Calu3 (cell line): ENCODE measurements at places on chromosomes 1 and 21.
A peak's percentile ranks its signal among the peaks of the same experiment; 100 is the strongest.

GRCh38 chr1:151693057-151693651 is 23.4 kb downstream of the CELF3 start:
- peak; percentile 34 for DNase-seq

DNA sequence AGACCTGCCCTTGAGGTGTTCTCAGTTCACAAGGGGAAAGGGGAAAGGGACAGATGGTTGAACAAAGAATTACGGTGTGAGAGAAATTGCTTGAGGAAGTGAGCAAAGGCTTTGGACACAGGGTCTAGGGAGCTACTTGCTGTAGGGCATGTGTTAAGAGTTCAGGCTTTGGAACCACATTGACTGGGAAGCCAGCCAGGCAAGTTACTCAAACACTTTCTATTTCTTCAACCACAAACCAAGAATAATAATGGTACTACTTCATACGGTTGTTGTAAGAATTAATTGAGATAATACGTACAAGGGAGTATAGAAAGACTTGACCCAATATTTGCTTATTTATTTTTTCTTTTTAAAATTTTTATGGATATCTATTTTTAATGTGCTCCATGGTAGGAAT is 26.6 kb downstream of the AK4 start:
- peak; percentile 70 for DNase-seq

DNA sequence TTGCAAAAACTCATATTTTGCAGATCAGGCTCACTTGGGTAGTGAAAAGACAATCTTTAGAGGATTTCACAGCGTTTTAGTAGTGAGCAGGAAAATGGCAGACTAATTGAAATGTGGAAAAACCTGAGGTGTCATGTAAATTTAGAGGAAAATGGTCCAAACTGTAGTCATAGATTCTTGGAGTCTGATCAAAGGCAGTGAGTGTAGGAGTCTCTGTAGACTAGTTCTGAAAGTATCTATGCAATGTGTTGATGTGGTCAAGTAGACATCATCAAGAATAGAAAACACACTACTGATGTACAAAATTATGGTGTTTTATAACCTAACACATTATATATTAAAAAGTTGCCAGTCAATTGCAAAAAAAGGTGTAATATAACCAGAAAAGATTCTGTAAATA is 143.2 kb upstream of the C1orf105 start:
- no peak for DNase-seq

- DNase-seq = no peak
Observed at GRCh38 chr1:59004755-59005154, 220.9 kb upstream of the JUN start.

DNA sequence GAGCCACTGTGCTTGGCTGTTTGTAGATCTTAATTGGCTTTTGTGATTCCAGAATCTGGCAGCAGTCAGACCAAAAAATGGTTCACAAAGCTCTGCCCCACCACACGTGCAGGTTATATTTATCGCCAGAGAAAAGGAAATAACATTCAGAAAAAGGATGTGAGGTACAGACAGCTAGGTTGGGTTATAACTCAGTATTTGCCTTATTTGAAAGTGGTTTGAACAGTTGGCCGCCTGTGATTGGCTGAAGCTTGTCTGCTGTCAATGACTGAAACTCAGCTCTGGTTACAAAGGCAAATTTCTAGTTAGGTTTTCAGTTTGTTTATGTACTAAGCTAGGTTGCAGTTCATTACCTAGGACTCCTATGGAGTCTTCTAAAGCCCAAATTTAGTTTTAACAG is 9.6 kb downstream of the SH3BGR start:
- no peak for DNase-seq

GRCh38 chr1:185668013-185668412 is 66.2 kb upstream of the HMCN1 start:
- no peak for DNase-seq

DNA sequence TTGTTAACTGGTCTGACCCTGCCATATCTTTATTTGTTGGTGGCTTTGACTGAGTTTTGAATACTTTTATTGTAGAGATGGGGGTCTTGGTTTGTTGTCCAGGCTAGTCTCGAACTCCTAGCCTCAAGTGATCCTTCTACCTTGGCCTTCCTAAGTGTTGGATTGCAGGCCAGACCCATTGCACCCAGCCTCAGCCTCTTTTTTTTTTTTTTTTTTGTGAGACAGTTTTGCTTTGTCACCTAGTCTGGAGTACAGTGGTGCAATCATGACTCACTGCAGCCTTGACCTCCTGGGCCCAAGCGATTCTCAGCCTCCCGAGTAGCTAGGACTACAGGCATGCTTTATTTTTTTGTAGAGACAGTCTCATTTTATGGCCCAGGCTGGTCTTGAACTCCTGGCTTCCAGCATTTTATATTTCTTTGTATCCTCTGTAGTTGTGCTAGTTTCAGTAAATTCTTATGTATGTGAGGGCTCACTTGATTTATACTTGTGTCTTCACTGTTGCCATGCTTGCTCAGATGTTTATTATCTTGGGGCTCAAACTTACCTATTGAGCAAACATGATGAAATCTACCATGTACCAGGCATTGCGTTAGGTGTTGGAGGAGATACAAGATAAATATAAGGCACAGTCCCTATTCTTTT is 24.1 kb downstream of the THRAP3 start:
- peak; percentile 66 for DNase-seq

DNA sequence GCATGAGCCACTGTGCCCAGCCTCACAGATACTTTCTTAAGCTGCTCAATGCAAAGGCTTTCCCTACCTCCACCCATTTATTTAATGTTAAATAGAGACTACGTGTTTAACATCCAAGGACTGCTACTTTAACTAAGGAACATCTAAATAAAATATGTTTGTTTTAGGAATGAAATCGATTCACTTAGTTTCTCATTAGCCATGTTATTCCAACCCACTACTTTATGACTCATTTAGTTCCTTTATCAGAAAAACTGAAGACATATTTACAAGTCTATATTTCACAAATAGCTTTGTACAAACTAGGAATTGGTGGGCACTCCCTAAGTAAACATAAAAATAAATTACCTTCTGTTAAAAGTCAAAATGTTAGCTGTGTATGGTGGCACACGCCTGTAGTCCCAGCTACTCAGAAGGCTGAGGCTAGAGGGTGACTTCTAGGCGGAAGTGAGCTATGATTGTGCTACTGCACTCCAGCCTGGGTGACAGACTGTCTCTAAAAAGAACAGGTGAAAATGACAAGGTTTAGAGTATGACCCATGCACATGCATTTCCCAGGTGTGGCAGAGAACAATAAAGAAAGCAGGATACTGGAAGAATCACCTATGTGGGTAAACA is 39.9 kb upstream of the AK4 start:
- peak; percentile 61 for DNase-seq

DNA sequence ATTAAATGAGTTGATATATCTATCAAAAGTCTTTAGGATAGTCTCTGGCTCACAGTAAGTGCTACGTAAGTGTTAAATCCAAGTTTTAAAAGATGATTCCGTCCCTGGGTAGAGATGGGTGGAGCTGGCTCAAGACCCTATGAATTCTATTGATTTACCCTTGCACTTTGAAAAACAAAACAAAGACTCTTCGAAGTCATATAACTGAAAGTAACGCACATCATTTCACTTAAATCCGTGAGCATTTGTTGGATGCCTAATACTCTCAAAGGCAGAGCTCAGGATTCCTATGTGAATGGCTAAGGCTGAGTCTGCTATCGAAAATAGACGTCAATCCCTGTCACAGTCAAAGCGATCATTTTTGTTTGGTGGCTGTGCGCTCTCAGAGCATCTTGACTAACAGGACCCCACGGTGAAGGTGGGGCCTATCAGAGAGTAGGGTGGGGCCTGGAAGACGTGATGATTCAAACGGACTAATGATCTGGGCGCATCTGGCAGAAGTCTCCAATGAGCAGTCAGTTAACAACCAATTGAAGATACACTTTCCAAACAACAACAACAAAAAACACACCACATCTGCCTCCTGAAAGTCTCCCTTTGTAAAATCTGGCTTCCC is 1.2 kb upstream of the NUCKS1 start:
- no peak for DNase-seq

DNA sequence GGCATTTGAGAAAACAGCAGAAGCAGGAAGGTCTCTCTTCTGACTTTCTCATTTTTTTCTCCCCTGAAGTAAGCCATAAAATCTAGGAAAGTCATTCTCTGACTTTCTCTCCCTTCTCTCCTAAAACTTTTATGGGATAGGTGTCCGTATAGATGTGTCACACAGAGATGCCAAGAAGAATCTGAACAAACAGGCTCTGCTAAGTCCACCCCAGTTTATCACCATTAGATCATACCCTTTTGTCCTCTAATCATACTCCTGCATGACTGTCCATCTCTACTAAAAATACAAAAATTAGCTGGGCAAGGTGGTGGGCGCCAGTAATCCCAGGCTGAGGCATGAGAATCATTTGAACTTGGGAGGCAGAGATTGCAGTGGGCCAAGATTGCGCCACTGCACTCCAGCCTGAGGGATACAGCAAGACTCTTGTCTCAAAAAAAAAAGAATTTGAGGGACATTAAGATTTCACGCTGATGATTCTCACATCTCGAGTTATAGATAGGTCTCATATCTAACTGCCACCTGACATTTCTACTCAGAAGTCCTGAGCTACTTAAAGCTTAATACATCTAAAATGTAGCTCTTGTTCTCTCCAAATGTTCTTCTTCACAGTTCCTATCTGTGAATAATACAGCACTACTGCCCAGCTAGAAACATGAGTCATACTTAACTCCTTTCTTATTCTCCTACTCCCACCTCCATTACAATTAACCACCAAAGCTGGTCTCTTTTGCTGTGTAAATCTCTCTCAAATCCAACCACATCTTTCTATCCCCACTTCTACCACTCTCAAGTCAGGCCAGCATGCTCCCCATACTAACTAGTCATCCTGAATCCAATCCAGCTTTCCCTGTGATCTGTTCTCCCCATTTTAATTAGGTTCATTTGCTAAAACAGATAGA is 47.7 kb downstream of the ZNF644 start:
- DNase-seq = no peak

GRCh38 chr1:11204396-11205190 is 15.4 kb downstream of the ANGPTL7 start:
- DNase-seq = no peak

GRCh38 chr1:86018283-86018923 is 138.2 kb downstream of the COL24A1 start:
- DNase-seq = peak; percentile 35

DNA sequence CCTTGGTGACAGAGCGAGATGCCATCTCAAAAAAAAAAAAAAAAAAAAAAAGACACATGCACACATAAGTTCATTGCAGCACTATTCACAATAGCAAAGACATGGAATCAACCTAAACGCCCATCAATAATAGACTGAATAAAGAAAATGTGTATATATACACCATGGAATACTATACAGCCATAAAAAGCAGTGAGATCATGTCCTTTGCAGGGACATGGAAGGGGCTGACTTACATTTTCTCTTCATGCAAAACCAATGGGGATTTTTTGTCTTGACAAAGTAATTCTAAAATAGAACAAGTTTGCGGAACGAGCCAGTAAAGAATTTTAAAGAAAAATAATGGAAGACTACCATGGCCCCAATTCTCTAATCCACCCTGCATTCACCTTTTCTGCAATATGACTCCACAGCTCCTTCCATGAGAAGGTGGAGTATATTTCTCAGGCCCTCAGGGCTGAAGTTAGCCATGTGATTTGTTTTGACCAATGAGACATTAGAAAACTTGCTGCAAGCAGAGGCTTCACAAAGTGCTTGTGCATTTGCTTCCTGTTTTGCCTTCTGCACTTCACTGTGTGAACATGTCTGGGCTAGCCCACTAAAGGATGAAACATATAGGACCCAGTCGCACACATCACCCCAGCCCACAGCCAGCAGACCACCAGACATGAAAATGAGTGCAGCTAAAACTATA is 78.8 kb upstream of the NR5A2 start:
- DNase-seq = no peak

DNA sequence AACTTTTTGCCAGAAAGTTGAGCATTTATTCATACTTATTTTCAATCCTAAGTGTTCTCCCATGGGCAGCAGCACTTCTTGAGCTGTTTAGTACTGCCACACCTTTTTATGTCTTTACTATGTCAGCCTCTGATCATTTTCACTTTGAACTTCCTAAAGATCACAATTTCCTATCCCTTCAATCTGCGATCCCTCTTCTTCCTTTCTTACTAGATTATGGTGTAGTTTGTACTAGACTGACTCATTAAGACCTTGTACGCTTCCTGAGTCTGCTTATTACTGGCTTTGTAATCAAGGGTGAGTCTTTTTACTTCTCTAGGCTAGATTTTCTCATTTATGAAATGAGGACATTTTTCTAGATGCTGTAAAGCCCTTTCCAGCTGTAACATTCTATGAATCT is 55.1 kb downstream of the LRIG2 start:
- no peak for DNase-seq
